ENCODE measurements at places on chromosomes 5 and 9.

DNA sequence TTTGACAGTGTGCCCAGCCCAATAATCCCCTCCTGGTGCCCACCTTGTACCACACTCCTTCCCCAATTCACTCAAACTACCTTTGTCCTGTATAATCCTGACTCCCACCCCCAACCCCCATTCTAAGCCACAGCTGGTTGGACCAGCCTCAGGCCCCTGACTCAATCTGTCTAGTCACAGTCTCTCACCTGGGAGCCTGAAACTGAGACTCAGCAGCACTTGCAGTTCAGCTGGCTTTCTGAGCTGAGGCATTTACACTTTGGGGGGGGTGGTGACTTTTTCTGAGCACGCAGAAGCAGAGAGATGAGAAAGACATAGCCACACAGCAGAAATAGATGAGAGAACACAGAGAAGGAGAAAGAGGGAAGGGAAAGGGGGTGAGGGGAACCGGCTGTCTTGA lies 247.3 kb downstream of the MAN2A1 start:
- DNase-seq = no peak

DNA sequence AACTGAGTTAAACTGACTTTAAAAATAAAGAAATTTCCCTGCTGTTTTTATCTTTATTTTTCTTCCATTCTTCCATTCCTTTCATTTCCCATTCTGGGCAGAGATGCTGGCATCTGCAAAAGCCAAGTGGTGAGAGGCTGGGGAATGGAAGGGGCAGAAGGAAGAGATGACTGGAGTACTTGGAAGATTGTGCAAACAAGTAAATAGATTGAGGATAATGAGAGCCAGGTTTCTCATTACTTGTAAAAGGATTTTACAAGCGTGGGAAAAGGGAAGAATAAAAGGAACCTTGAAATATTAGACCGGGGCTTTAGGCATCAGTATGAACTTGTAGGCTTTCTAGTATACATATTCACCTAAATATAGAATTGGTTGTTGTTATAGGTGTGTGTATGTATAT lies 341.2 kb downstream of the CAAP1 start:
- DNase-seq = no peak

GRCh38 chr5:151825445-151825844 lies 53.7 kb downstream of the G3BP1 start:
- peak; percentile 70 for DNase-seq

GRCh38 chr5:40277161-40277906 lies 402.4 kb upstream of the PTGER4 start:
- no peak for DNase-seq

Data from Calu3 (cell line).